ENCODE measurements at places on chromosomes 3 and 15. TPM values are rescaled to one million over a fixed set of nuclear protein-coding genes. Genes with fewer than 3 reads are reported as not detected.

The BOC gene
- 43.7 TPM for total RNA-seq

The ADAMTS7 gene
- 1.8 TPM for total RNA-seq

GRCh38 chr15:40844696-40845030 is 815 bp downstream of the SPINT1 start:
- H3K36me3 ChIP-seq = no peaks in the 10 kb centered on the region
- peaks cover 29% of the 10 kb centered on the region for H3K4me1 ChIP-seq
- peak overlapping the region; percentile 50 for H3K4me3 ChIP-seq

- H3K36me3 ChIP-seq = no peaks in the 10 kb centered on the region
- H3K4me1 ChIP-seq = no peaks in the 10 kb centered on the region
- H3K27ac ChIP-seq = no peak overlapping the region
- DNase-seq = no peak
- H3K27me3 ChIP-seq = no peaks in the 10 kb centered on the region
- H3K4me3 ChIP-seq = no peak overlapping the region
These were observed 52.7 kb downstream of the RASGRF1 start for GRCh38 chr15:79037848-79038247.

DNA sequence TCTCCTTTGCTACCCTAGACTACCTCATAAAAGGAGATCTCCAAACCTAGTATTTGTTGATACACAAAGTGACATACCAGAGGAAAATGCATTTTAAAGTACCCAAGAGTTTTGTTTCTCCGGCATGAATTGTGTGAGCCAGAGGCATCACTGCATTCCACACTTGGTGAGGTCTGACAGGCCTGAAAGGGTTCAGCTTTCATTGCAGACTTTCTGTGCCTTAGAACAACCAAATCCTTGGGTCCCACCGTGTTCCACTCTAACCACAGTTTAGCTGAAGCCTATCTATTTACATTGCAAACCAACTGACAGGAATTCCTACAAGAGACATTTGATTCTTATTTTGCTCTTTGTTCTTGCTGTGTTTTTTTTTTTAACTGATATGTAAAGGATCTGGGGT is 21.0 kb upstream of the EID1 start:
- H3K27ac ChIP-seq = no peak overlapping the region
- no peaks in the 10 kb centered on the region for H3K27me3 ChIP-seq
- no peak overlapping the region for H3K4me3 ChIP-seq
- H3K36me3 ChIP-seq = no peaks in the 10 kb centered on the region

DNA sequence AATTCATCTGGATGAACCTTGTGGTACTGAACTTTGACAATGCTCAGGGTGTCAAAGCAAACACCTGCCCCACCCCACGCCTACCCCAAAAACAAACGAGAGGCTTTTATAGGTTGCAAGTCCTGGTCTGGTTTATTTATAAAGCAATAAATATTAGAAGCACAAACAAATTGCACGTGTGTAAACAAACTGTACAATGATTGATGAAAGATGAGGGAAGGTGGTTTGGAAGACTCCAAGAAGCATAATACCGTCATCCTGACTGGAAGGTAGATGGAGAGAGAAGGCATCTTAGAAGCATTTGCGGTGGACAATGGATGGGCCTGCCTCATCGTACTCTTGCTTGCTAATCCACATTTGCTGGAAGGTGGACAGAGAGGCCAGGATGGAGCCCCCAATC is 5.2 kb downstream of the ACTC1 start:
- H3K27ac ChIP-seq = no peak overlapping the region
- no peaks in the 10 kb centered on the region for H3K36me3 ChIP-seq
- DNase-seq = no peak

GRCh38 chr15:95684126-95684525 is 646.4 kb upstream of the NR2F2 start:
- no peak for DNase-seq
- H3K36me3 ChIP-seq = no peaks in the 10 kb centered on the region

DNA sequence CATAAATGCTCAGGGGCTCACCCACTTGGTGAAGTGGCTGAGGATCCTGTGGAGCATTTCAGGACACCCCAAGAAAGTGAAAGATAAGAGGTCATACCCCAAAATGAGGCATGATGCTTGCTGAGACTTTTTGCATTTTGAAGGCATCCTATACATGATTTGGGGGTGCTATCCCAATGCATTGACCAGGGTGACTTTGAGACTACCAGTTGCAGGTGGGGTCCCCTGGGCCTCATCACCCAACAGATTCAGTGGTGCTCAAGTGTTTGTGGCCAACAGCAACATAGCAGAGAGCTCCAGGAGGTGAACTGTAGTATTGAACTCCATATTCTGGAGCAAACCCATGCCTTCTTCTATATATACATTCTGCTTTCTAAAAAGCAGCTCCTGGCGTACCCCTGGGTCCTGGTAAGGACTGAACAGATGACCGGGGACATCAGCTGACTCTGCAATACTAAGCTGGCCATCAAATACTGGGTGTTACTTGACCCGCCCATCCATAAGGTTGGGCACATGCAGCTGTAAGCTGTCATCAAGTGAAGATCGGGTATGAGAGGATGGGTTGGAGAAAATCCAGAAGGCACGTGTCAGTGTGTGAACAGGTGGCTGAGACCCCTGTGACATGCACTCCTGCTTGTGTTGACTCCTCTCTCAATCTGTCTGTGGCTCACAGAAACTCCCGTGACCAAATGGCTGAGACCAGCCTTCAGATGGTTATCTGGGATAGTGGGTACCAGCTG is 143.3 kb downstream of the KLF13 start:
- no peak overlapping the region for H3K4me3 ChIP-seq
- no peaks in the 10 kb centered on the region for H3K36me3 ChIP-seq
- H3K27ac ChIP-seq = no peak overlapping the region
- H3K27me3 ChIP-seq = no peaks in the 10 kb centered on the region
- no peak for DNase-seq
- peaks cover 3% of the 10 kb centered on the region for H3K4me1 ChIP-seq

All from thyroid gland (tissue), 4 donors.